ENCODE measurements at places on chromosomes 11 and 22.

- DNase-seq: no peak
Observed at GRCh38 chr11:81004576-81004975, 1563.7 kb upstream of the TENM4 start.

GRCh38 chr11:4092026-4092425 is 2.6 kb upstream of the RRM1 start:
- DNase-seq: no peak

- DNase-seq: no peak
Observed at GRCh38 chr11:129743112-129743815, 72.4 kb upstream of the TMEM45B start.

DNA sequence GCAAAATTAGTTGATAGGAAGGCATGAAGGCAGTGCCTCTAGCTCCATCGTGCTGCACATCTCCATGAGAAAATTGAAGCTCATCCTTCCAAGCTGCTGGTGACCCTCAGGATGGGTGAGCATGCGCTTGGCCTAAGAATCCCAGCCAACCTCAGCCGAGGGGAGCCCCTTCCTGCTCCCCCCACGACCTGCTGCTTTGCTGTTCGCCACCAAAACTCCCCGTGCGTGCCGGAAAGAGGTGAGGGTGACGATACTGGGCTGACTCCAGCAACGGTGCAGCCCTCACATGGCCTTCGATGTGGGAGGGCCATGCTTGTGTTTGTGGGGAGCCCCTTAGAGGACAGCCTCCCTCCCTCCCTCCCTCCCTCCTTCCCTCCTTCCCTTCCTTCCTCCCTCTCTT is 660.9 kb downstream of the BRD1 start:
- DNase-seq: no peak

- DNase-seq: no peak
Observed at GRCh38 chr11:89293965-89294679, 116.4 kb downstream of the TYR start.

GRCh38 chr22:46336119-46337078 is 885 bp downstream of the TRMU start:
- no peak for DNase-seq

DNA sequence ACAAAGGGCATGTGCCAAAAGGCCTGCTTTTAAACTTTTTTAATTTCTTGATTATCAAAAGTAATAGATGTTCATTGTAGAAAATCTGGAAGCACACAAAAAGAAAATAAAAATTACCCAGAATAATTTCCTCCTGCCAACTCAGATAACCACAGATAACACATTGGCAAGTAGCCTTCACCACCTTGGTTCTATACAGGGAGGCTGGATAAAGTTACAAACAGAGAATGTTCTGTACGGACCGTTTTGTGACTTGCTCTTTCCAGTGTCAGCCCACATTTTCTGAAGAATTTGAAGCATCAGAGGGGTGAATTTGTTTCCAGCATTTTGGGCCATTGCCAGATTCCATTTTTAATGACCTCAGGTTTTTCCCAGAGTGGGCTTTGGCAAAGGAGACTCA is 23.5 kb downstream of the TUG1 start:
- no peak for DNase-seq

DNA sequence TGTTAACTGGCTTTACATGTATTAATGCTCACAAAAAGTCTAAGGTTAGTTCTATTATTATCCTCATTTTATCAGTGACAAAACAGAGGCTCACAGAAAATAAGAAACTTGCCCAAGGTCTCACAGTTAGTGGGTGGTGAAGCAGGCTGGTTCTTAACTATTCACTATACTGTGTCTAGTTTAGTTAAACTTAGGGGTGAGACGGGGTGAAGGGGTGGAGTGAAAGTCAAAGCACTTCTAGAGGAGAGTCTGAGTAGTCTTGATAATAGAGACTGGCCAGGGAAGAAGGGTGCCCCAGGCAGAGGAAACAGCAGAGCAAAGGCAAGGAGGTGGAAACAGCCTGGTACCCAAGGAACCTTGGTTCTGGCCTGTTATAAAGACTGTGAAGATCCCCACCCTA is 4.0 kb downstream of the ASCC2 start:
- no peak for DNase-seq

DNA sequence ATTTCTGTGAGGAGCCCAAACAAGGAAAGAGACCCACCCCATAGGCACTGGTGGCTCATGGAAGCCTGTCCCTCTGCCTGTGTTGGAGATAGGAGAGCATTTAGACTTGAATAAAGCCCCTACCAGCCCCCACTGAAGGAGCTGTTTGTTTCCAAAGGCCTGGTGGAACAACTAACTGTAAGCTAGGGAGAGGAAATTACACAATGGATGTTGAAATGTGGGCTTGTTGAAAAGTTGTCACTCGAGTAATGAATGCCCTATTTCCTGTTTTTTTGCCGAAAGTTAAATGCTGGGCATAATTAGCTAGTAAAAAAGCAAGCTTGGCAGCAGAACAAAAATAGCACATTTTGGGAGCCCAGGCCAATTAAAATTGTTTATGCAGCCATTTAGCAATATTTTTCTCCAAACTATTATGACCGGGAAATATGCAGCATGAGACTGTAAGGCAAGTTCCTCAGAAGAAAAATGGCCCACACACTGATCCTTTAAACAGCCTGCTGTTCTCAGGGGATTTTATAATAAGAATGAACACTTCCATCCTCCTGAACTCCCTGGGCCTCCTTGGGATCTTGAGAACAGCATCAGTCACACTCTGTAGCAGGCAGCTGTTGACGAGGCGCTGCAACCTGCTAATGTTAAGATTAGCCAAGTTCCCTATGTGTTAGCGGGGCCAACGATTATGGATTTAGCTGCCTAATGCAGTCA is 38.6 kb upstream of the LMO2 start:
- DNase-seq: no peak

DNA sequence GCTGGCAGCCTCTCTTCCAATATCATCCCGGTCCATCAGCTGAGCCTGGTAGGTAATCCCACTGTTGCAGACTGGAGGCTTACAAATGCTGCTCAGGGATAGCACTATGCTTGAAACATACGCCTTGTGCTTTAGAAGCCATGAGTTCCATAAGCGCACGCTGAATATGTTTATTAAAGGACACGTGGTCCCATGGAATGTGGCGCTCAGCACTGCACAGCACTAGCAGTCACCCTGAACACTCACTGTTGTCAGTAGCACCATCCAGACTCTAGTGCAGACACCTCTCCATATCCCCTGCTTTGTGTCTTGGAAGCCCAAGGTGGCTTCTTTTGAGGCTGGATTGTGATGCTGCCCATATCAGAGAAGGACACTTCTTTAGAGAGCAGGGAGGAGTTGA is 120.9 kb downstream of the MAML2 start:
- no peak for DNase-seq

GRCh38 chr11:66568124-66568916 is at the start of gene CTSF:
CTSF (minus strand) TSS chr11:66568606; CDS start chr11:66568486, 120 bp downstream.
- DNase-seq: peak; percentile 53

- no peak for DNase-seq
Observed at GRCh38 chr11:41522391-41522790, 62.9 kb upstream of the LRRC4C start.

DNA sequence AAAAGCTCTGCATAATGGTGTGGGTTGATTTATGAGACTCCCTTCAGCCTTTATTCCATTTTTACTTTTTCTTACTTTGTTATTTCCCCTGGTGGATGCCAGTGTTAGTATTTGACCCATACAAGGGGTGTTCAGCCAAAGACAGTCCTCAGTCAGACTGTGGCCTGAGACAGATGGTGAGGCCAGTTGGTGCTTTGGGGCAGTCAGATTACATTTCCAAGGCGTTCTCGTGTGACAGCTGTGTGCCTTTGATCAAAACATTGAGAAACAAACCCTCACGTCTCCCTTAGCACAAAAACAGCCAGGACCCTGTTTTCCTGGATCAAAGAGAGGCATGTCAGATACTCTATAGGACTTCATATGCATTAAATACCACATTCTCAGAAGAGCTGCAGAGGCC is 31.3 kb upstream of the SLN start:
- no peak for DNase-seq

DNA sequence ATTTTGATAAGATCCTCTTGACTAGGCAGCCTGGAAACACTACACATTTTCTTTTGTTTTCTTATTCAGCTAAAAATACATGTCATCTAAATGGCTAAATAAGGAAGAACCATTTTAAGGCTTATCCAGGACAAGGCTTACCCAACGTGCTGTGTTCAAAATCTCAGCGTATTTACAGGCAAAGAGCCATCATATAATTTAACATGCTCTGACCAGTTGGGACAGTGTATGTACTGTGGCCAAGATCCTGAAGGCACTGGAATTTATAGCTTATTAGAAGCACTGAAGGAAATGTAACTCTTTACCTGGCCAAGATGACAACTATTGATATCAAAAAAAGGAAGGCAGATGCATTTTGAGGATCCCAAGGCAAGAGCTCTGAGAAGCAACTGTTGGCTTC is 71.1 kb downstream of the PPFIBP2 start:
- DNase-seq: no peak

DNA sequence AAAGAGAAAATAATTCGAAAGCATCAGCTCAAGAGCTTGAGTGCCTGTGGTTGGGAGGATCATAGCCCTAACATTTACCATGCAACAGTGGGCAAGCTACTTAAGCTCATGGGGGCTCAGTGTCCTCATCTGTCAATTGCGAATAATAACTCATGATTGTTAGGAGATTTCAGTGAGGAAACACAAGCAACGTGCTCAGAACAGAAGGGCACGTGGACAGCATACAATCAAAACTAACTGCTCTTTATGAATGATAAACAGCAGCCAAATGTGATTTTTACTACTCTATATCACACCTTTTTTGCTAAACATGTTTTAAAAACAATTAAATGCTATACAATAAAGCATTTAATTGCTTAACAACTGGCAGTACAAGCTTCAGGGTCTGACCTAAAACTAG is 310.1 kb upstream of the NARS2 start:
- DNase-seq: no peak

- DNase-seq: no peak
Observed at GRCh38 chr22:38871360-38872171, 450 bp downstream of the CBX6 start.

- no peak for DNase-seq
Observed at GRCh38 chr11:124867700-124868099, 2.5 kb downstream of the ROBO3 start.

GRCh38 chr11:57885298-57886050 is 123.9 kb downstream of the CTNND1 start:
- no peak for DNase-seq

- DNase-seq: peak; percentile 75
Observed at GRCh38 chr22:37686002-37686982, at the start of gene NOL12. NOL12 (plus strand) TSS chr22:37686343; CDS start chr22:37686393, 50 bp downstream.

GRCh38 chr11:10410106-10410843 is 44.8 kb upstream of the AMPD3 start:
- no peak for DNase-seq

GRCh38 chr11:118364956-118365615 is 5.7 kb downstream of the UBE4A start:
- no peak for DNase-seq

GRCh38 chr22:27949421-27949820 is 30.4 kb upstream of the PITPNB start:
- DNase-seq: no peak

DNA sequence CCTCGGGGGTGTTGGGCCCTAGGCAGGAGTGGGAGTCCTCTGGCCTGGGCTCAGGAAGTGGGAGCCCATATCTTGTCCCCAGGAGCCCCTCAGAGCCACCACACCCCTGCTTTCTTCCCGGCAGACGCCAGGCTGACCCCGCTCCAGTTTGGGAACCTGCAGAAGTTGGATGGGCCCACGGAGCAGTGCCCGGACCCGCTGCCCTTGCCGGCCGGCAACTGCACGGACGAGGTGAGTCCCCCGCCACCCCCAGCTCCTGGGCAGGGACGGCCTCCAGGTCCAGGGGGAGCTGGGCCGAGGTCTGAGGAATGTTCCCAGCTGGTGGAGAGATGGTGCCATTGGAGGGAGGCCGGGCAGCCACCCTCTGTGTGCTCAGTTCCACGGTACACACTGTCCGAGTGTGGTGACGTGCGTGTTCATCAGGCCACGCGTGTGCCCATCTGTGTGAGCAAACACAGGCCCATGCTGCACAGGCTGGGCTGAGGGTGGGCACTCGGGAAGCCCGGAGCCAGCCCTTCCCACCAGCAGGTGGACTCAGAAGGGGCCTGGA is 4.8 kb downstream of the MUC5B start:
- DNase-seq: no peak

- no peak for DNase-seq
Observed at GRCh38 chr22:39462443-39463221, 5.8 kb downstream of the MGAT3 start.
